CMK (cell line): ENCODE measurements at places on chromosomes 13 and 19.
A peak's percentile ranks its signal among the peaks of the same experiment; 100 is the strongest.

DNA sequence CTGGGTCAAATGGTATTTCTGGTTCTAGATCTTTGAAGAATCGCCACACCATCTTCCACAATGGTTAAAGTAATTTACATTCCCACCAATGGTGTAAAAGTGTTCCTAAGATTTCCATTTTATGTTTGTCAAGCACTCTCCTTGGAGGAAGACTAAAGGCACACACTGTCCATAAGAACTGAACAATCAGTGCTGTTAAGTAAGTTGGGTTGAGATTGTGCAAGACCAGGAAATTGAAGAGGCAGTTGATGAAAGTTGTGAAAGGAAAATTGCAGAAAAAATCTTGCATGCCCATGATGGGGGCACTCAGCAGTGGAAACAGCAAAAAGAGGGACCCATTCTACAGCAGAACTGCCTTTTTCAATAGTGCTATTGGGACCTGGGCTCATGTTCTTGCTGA lies 323.6 kb downstream of the DLEU7 start:
- DNase-seq = no peak

GRCh38 chr19:585551-586110 lies 4.0 kb upstream of the HCN2 start:
- no peak for DNase-seq

DNA sequence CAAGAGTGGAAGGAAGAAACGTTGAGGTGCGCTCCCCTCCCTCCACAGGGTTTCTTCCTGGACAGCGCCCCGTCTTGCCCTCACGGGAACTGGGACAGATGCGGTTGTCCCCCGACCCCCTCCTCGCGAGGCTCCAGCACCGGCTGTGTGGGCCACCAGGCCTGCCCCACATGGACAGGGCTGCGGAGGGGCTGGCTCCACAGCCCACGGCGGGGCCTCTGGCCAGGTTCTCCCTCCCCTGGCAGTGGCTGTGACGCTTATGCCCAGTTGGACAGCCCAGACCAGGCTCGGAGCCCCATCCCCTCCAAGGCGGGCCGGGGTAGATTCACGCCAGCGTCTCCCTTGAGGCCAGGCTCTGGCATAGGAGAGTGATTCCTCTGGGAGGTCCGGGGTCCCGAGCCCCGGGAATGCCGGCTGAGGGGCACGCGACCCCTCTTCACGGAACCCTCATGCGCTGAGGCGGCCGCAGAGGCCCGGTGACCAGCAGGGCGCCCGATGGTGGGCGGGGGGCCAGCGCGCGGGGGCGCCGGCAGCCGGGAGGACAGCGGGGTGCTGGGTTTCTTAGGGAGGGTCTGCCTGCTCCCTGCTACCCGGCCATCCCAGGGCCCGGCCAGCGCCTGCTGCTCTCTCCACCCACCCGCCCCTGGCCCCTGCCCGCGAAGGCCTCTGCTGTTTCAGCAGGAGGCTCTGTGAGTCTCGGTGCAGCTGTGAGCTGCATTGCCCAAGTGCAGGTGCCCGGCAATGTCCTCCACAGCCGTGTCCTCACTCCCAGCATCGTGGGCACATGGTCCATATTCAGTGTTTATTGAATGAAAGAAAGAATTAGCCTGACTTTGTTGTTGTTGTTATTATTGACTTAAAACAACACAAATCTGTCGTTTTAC lies 20.3 kb upstream of the GAS6 start:
- no peak for DNase-seq

DNA sequence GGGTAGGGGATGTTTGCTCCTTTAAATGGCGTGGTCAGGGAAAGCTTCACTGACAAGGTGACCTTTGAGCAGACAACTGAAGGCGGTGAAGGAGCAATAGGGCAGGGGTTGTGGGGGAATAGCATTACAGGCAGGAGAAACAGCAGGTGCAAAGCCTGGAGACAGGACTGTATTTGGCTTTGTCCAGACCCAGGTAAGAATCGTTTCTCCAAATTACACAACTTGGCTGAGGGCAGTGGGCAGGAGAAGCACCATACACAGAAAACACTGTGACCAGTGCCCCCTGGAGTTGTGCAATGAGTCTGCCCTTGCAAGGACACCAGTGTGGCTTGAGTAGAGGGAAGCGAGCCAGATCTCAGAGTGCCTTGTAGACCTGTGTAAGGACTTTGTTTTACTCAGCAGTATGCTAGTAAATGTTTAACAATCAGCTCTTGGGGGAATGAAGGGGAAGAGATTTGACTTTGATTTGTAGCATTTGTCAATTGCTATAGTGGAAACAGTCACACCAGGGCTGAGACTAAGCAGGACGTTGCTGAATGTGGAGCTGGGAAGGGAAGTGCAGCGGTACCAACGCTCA lies 360.0 kb downstream of the DCT start:
- DNase-seq = no peak

- no peak for DNase-seq
Observed at GRCh38 chr13:76014406-76015318, 378.5 kb downstream of the LMO7 start.

DNA sequence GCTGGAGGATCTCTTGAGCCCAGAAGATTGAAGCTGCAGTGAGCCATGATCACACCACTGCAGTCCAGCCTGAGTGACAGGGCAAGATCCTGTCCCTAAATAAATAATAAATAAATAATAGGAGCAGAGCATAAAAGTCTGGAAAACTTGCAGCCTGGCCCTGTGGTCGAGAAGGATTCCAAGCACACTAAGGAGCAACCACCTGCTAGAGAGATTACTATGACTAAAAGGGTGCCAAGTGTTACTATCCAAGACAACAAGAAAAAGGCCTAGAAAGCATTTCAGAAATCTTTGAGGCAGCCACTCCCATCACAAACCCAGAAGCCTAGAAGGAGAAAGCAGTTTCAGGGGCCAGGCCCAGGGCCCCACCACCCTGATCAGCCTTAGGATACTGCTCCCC lies 46.1 kb downstream of the LHFPL6 start:
- DNase-seq = no peak

- DNase-seq = no peak
Observed at GRCh38 chr19:13132471-13133180, 14.6 kb downstream of the NACC1 start.

DNA sequence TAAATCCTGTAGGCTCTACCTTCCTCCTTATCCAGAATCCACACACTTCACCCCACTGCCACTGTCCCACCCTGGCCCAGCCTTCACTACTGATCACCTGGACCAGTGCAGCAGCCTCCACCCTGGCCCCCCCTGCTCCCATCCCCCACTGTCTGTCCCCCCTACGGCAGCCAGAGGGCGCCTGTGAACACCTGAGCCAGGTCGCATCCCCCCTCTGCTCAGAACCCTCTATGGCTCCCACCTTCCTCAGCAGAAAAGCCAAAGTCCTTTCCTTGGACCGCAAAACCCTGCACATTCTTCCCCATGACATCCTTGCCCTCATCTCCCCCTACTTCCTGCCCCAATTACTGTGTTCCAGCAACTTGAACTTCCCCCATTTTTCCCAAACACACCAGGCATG lies 20.6 kb downstream of the ELAVL3 start:
- no peak for DNase-seq

- DNase-seq = peak; percentile 70
Observed at GRCh38 chr19:49157445-49158224, at the start of gene TRPM4. TSS of gene TRPM4 (plus strand) at chr19:49157792. CDS start at chr19:49157867, 75 bp downstream.

DNA sequence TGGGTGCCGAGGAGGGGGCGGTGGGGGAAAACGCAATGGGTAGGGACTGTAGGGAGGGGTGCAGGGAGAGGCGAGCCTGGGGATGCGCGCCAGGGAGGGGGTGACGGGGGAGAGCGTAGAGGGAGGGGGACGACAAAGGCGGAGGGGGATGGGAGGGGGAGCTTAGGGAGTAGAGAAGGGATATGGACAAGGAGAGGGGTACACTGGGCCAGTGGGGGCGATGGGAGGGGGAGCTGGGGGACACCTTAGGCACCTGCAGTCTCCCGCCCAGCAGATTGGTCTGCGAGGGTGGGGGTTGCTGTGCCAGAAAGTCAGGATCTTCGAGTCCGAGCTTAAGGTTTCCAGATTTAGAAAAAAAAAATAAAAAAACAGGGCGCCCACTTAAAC lies 15.7 kb downstream of the CCDC124 start:
- DNase-seq = no peak

- no peak for DNase-seq
Observed at GRCh38 chr13:66462187-66462586, 767.9 kb downstream of the PCDH9 start.

DNA sequence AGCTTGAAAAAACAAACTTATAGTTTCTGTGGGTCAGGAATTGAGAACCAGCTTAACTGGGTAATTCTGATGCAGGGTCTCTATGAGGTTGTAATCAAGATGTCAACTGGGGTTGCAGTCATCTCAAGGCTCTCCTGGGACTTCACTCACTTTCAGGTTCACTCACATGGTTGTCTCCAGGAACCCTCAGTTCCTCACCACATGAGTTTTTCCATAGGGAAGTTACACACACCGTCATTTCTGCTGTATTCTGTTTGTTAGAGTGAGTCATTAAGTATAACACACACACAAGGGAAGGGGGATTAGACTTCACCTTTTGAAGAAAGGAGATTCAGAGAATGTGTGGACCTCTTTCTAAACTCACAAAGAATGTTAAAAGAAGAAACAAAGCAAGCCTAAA lies 34.9 kb upstream of the MLNR start:
- no peak for DNase-seq
